ENCODE measurements at places on chromosomes 5 and 9. TPM values are rescaled to one million over a fixed set of nuclear protein-coding genes. Genes with fewer than 3 reads are reported as not detected.

The TAF1L gene
- under 0.01 TPM for total RNA-seq

The PKD2L2 gene
- 0.26 TPM for total RNA-seq

The UBE2D2 gene
- 49.1 TPM for total RNA-seq

The PCDHGA4 gene
- 7.6 TPM for total RNA-seq

The EMB gene
- total RNA-seq: 11.6 TPM

The IL3 gene
- not detected for total RNA-seq

The TAS2R1 gene
- not detected for total RNA-seq

The SLC25A2 gene
- total RNA-seq: not detected

The C1QTNF3 gene
- 1.2 TPM for total RNA-seq

DNA sequence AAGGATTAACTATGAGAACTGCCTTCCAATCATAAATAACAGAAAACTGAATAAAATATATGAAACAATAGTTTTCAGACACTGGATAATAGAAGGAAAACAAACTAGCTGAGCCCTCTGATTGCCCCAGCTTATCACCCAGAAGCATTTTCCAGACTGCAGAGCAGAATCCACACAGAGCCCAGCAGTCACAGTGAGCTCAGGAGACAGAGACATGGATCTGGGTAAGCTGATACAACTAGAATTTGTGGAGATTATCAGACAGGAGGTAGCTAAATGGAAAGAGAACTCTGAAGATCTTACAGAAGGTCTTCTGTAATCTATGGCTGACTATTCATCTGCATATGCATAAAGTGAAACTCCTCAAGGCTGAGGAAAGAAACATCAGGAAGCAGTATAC, 128.8 kb downstream of the NR2F1-AS1 start:
- DNase-seq: no peak

GRCh38 chr9:107732781-107733522, 243.4 kb upstream of the KLF4 start:
- peak; percentile 88 for DNase-seq

- no peak for DNase-seq
Observed at GRCh38 chr5:133790898-133791297, 177.5 kb downstream of the C5orf15 start.

DNA sequence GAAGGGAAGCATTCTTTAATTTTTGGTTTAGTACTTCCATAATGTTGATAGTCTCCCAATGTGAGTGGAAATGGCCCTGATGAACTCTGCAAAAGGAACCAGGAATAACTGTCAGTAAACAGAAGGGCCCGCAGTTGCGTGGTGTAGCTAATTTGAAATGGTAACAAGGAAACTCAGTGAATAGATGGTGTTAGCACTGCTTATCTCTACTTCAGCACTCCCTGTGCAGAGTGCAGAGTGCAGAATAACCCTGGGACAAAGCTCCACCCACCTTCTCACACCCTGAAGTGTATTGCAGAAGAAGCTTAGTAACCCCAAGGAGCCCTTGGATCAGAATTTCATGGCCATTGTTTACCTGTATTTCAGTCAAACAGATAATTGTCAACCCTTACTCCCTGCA, 158.9 kb downstream of the PCSK5 start:
- DNase-seq: no peak

GRCh38 chr5:80125962-80126480, 90.9 kb downstream of the THBS4 start:
- DNase-seq: peak; percentile 89

DNA sequence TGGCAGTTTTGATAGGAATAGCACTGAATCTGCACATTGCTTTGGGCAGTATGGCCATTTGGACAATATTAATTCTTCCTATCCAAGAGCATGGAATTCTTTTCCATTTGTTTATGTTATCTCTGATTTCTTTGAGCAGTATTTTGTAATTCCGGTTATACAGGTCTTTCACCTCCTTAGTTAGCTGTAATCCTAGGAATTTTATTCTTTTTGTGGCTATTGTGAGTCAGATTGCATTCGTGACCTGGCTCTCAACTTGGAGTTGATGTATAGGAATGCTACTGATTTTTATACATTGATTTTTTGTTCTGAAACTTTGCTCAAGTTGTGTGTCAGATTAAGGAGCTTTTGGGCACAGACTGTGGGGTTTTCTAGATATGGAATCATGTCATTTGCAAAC, 24.0 kb downstream of the TMEM161B start:
- no peak for DNase-seq

DNA sequence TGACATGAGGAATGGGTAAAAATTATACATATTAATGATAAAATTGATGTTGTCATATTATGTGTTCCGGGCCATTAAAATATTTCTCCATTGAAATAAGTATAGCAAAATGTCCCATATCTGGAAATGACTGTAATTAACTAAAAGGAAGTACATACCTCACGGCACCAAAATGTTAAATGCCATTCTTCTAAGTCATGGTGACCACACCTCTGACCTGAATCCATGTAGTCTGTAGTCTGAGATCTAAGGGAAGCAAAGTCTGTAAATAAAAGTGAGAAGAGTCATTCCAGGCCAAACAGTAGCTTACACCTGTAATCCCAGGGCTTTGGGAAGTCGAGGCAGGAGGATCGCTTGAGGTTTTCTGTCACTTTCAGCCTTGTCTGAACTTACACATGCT, 8.7 kb upstream of the GDA start:
- DNase-seq: no peak

DNA sequence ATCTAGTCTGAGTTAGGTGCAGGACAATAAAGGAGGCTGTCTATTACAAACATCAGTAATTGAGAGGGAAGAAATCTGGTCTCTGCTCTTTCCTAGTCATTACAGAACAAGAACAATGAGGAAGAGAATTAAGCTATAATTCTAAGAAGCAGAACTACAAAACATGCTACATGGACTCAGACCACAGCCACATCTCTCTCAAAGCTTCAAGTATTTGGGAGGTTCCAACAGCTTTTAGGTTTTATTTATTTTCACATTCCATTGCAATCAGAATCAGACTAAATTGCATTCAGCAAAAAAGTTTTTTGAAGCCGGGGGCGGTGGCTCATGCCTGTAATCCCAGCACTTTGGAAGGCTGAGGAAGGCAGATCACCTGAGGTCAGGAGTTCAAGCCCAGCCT, 1.1 kb upstream of the GRPEL2 start:
- no peak for DNase-seq

GRCh38 chr9:107213080-107213479, 70.0 kb upstream of the RAD23B start:
- DNase-seq: no peak

GRCh38 chr5:25862276-25862675, 1176.1 kb downstream of the CDH9 start:
- no peak for DNase-seq

GRCh38 chr9:124297551-124297901, 39.8 kb downstream of the NEK6 start:
- DNase-seq: peak; percentile 92

GRCh38 chr5:74140409-74140808, 500.1 kb downstream of the ENC1 start:
- peak; percentile 3 for DNase-seq

DNA sequence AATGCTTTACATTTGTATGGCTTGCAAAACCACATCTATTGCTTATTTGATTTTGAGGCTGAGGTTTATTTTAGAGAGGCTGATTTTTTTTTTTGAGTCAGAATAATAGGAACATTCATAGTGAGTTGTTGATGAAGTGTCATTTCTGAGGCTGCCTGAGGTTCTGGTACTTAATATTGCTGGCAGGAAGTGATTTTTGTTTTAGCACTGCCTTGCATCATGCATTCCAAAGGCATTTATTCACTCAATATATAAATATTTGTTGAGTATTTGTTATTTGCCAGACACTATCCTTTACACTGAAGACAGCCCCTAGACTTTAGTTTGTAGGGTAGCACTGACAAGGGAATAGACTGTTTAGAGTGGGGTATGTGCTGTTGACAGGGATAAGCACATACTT, 2.7 kb downstream of the RNF20 start:
- DNase-seq: peak; percentile 16

DNA sequence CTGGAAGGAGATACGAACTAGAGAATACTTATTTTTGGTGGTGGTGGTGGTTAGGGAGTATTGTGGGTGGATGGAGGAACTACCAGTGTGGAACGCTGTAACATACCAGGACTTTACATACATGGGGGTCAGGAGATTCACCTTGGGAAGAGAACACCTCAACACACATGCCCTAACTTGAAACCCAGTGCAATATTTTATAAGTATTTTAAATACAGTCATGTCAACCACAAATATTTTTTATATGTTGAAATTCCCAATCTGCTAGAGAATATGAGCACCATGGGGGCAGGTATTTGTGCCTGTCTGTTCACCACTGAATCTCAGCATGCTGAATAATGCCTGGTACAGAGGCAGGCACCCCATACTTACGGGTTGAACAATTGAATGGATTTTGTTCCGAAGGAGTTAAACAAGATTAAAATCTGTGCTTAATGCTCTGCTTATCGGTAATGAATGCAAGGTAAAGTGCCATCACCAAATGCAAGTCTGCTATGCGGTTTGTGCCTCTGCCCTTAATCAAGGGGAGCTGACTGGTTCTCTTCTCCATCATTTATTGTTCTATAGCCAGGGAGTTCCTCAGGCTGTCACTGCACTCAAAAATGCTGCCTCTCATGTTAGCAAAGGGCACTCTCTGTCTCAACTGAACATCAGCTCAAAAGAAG, 65.3 kb downstream of the RASEF start:
- DNase-seq: no peak

GRCh38 chr9:14752271-14752670, 29.7 kb upstream of the CER1 start:
- no peak for DNase-seq

Data from fibroblast of lung (primary cell).